EH (cell line): ENCODE measurements at places on chromosomes 16 and 17.

- DNase-seq: peak; percentile 69
Measured at GRCh38 chr16:22638393-22639206, 127.9 kb downstream of the NPIPB5 start.

DNA sequence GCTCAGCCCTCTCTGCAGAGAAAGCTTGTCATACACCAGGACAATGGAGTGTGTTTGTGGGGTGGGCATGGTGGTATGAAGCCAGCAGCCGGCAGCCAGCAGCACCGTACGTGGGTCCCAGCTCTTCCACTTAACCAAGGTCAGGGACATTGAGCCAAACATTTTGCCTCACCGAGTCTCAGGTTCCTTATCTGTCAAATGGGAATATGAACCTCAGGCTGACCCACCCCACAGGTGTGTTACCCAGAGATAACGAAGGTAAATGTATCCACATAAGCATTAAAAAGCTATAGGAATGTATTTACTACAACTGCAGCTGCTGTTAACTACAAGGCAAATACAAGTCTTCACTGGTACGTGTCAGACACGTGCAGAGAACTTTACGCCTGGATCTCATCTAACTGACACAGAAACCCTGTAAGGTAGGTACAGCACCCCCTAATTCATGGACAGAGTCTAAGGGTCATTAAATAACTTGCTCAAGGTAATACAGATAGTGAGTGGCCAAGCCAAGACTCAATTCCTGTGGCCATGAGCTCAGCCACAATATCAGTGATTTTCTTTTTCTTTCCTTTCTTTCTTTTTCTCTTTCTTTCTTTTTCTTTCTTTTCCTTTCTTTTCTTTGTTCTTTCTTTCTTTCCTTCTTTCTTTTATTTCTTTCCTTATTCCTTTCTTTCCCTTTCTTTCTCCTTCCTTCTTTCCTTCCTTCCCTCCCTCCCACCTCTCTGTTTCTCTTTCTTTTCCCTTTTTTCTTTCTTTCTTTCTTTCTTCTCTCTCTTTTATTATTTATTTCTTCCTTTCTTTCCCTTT lies 990 bp downstream of the SLC5A11 start:
- no peak for DNase-seq

- peak; percentile 51 for DNase-seq
Measured at GRCh38 chr16:84992717-84993075, 18.6 kb downstream of the ZDHHC7 start.

DNA sequence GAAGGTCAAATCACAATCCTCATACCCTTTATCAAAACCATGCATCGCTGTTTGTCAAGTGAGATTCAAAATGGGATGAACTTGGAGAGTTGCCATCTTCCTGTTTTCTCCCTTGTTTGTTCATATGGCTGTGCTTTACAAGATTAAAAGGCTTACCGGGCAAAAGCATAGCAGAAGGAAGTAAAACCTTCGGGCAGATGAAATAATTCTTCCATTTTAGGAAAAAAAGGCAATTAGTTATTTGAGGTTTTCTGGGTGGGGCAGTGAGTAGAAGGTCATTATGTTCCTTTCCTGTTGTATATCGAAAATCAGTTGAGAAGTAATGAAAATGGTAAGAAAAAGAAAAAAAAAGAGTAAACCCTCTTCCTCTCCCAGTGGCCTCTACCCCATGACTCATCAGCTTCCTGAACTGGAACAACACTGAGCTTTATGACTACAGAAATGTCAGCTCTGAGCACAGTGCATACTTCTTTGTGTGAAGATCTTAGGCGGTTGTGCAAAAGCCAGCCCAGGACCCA lies 369.2 kb downstream of the CDH13 start:
- DNase-seq: peak; percentile 94

DNA sequence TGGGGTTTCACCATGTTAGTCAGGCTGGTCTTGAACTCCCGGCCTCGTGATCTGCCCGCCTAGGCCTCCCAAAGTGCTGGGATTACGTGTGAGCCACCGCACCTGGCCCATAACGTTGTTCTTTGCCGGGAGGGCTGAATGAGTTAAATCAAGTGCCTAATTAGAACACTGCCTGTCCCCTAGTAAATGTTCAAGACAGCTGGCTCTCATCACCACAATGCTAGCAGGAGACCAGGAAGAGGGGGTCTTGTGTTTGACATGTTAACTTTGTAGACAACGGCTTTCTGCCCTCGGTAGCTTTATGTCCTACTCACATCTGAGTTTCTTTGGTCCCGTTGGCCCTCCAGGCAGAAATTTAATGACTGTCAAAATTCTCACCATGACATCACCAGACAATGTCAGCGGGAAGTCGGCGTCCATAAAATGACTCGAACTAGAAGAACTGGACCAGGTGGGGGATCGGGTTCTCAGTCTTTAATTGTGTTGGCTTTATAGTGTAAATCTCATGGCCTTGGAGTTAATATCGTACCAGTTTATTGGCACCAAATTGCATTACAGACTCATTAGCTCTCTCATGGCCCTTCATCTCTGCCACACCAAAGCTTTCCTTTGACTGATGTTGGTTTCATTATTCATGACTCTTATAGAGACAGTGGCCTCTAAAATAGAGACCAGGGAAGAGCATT lies 11.4 kb upstream of the ITPRIPL2 start:
- peak; percentile 62 for DNase-seq

- no peak for DNase-seq
Measured at GRCh38 chr17:313911-314613, 38.5 kb downstream of the RPH3AL start.
